ENCODE measurements at places on chromosomes 2 and 18. TPM values are rescaled to one million over a fixed set of nuclear protein-coding genes. Genes with fewer than 3 reads are reported as not detected.
A peak's percentile ranks its signal among the peaks of the same experiment; 100 is the strongest.

DNA sequence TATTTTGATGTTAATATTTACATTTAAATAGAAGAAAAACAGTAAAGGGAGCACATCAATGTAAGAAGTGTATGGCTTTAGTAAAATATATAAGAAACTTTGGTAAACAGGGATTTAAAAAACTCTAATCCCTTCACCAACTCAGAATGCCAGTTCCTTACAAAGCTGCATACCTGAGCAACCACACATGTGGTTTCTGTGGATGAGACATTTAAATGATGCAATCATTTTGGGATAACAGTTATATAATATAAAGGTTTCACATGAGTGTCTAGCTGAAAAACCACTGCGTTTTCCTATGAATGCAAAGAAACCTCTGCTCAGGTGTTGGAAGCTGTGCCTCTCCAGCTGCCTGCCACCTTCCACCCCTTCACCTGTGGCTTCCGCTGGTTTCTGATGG is 209.1 kb upstream of the REV1 start:
- no peak for DNase-seq

DNA sequence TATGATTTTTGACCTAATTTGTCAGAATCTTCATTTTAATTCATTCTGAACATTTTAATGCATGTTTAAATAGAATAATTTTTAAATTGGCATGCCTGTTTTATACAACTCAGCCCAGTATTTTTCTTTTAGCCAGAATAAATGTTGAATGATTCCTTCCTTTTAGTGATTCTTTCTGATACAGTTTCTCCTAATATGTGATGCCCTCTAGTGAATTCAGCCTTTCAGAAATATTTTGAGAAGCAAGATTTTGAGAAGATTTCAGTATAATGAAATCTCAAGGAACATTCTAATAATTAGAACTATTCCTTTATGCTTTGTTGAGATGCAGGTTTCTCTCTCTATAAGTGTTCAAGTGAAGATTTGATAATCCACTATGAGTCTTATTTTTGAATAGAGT is 28.5 kb downstream of the LCLAT1 start:
- DNase-seq, result no peak

- no peak for DNase-seq
Measured at GRCh38 chr2:31328026-31328425, 86.5 kb downstream of the XDH start.

DNA sequence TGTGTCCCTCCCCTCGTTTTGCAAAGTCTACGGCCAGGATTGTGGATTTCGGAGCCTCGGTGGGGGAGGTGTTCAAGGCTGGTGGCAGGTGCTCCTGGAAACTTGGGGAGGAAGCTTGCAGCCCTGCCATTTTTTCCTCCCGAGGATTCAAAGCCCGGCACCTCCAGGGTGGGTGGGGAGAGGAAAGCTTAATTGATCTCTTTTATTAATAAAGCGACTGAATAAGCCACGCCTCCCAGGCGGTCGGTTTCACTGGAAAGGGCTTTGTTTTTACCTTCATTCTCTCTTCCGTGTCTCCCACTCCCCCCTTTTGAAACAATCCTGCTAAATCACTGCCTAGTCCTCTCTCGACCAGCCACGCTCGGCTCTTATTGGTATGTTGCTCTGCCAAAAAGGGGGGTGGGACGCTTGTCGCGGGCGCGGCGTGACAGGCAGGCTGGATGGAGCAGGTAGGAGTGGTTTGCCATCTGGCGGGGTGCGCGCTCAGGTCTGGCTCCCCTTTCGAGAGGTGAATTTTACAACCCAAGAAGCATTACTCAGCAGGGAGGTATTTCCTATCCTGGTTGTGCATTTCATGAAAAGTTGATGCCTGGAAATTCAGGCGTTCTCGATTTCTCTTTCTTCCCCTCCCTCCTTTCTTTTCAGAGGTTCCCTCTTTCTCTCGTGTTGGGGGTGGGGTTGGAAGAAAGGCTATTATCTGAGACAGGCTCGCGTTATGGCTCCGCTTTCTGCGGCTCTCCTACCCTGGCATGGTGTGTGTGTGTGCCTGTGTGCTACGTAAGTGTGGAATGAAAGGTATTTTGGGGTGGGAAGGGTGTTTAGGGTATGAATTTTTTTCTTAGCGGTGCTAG is 1.4 kb downstream of the NEDD4L start:
- peak; percentile 65 for DNase-seq

DNA sequence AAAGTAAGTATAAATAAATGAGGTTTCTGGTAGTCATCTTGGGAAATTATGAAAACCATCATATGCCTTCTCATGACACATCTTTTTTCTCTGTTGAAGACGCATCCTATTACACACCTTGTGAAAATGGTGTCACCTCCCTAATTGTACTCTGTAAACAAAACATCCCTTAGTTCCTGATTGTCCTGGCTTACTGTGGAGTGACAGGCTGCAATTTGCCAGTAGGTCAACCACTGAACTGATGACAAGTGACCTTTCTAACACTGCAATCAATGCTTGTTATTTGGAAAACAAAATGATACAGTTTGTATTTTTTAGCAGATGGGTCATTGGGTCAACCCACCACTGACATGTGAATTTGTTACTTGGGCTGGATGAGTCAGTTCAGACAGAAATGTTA is 219.5 kb downstream of the PTPRM start:
- no peak for DNase-seq

GRCh38 chr2:118493213-118493612 is 354.2 kb downstream of the EN1 start:
- DNase-seq, result no peak

- peak; percentile 66 for DNase-seq
Measured at GRCh38 chr2:102848366-102848839, 86.6 kb downstream of the TMEM182 start.

- DNase-seq, result no peak
Measured at GRCh38 chr2:98355881-98356280, 9.6 kb downstream of the CNGA3 start.

DNA sequence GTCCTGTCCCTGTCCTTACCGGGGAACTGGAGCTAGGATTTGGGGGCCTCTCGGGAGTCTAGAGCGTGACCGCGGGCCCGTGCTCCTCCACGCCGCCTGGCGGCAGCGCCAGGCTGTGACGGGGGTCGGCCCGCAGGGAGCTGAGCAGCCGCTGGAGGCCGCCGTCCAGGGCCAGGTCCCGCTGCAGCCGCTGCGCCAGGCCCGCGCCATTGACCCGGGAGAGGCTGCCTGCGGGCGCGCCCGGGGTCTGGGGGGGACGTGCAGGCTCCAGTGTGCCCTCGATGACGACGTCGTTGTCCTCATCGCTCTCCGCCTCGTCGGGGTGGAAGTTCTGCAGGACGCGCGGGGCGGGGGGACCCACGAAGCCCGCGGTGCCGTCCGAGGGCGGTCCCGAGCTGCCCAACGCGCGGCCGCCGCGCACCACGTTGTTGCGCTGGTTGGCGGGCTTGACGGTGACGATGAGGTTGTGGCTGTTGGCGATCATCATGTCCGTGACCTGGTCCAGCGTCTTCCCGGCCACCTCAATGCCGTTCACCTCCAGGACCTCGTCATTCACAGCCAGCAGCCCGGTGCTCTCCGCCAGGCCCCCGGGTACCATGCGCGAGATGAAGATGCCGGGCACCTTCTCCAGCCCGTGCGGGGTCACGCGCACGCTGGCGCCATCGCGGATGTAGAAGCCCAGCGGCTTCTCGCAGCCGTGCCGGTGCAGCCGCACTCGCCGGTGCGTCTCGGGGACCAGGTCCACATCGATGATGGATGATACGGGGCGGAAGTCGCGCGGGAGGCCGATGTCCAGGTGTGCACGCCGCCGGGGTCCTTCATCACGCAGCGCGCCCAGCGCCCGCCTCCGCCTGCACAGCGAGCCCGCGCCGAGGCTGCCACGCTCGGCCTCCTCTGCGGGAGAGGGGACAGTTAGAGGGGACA is 50.9 kb downstream of the ADNP2 start:
- DNase-seq, result no peak

DNA sequence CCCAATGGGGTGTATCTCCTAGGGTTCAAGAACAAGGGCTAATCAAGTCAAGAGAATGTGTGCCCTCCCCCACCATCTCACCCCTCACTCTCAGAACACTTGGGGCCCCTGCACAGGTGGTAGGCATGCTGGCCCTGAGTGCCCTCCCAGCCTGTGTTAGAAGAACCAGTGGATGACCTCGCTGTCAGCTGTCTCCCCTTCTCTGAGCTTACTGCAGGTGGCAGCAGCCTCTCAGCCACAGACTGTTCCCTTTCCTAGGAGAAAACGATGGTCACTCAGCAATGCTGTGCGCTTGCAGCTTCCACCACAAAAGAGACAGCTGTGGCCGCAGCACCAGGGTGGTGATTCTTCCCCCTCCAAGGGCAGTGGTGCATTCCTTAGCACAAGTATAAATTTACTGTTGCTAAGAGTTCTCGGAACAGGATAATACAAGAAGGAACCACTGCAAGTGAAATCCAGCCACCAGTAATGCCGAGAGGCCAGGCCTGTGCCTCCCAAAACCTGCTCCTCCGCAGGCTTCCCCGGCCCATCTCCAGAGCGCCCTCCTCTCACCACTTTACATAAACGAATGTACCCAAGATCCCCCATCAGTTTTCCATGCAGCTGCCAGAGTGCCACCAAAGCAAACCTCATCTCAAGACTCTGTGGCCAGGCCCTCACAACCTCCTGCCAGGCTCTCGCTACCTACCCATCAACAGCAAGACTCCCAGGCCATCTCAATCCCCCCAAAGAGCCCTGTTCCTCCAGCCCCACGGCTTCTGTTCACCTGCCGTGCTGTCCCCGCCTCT is 935 bp upstream of the RAMP1 start:
- peak; percentile 69 for DNase-seq

DNA sequence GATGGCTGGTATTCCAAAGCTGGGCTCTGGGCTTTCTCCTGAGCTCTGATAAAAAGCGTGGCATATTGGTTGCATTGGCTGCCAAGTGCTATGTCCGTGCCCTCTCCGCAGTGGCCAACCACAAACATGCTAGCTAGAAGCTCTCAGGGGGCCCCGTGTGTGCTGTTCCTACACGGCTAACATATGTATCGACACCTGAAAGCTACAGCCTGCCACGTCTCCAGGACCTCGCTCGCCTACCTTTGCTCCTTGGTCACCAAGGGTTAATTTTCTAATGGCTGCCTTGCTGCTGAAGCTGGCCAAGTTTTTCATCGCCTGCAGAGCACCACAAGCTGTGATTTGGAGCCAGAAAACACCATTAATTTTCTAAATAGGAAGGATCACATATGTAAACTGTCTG is 888.4 kb downstream of the BCL11A start:
- DNase-seq, result no peak

GRCh38 chr2:80293039-80293438 is 11.5 kb downstream of the LRRTM1 start:
- DNase-seq, result no peak

GRCh38 chr2:178999476-178999875 is 50.5 kb downstream of the CCDC141 start:
- no peak for DNase-seq

- DNase-seq, result no peak
Measured at GRCh38 chr2:118498943-118499342, 348.5 kb downstream of the EN1 start.

GRCh38 chr2:17148407-17149145 is 369.7 kb downstream of the RAD51AP2 start:
- DNase-seq, result no peak

GRCh38 chr2:188808947-188809355 is 165.2 kb upstream of the COL3A1 start:
- DNase-seq, result peak; percentile 93

DNA sequence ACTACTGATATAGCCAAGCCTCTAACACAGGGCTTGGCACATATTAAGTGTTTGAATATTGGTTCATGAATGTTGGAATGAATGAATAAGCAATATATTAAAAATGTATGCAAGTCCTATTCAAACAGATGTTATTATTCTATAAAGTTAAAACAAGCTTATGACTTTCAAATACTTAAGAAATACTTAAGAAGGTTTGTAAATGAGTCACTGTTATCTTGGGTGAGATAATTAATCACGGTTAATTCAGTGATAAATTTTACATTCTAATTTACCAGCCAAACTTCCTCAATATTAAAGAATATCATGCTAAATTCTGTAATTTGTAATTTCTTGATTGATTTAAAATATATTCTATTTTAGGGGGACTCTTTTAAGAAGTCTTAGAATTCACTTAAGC is 74.8 kb downstream of the RBMS1 start:
- DNase-seq, result no peak

The SAG gene
- 0.15 TPM for polyA plus RNA-seq

The POTEJ gene
- polyA plus RNA-seq, result not detected

The CNPPD1 gene
- 35.6 TPM for polyA plus RNA-seq

The PNPT1 gene
- 18.4 TPM for polyA plus RNA-seq

The TGFA gene
- 0.70 TPM for polyA plus RNA-seq

The ACADL gene
- 9.7 TPM for polyA plus RNA-seq

The GCG gene
- 52.4 TPM for polyA plus RNA-seq

Data from muscle of back (tissue), 13 donors.